ENCODE measurements at places on chromosomes 5 and 9.

- no peak for DNase-seq
These were observed 71.4 kb downstream of the RAPGEF6 start for GRCh38 chr5:131563434-131564228.

DNA sequence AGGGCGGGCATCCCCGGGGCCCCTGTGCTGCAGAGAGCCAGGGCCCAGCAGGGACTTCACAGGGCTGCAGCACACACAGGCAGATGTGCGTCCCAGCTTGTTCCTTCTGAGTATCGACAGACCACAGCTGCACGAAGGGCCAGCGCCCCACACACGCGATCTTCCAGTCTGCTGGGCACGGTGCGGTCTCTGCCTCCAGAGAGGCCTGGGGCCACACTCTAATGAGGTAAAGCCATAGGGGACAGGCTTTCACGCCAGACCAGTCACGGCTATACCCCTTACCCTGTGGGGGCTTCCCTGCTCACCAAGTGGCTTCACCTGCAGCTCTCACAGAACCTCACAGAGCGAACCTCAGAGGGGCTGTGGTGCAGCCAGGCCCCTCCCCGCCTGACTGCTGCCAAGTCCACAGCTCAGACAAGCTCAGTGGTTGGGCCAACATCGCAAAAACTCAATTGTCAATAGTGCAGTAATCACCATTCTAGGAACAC, 82.2 kb downstream of the SHB start:
- peak; percentile 27 for DNase-seq

- DNase-seq = no peak
These were observed 42.1 kb upstream of the DAB2 start for GRCh38 chr5:39466846-39467245.

DNA sequence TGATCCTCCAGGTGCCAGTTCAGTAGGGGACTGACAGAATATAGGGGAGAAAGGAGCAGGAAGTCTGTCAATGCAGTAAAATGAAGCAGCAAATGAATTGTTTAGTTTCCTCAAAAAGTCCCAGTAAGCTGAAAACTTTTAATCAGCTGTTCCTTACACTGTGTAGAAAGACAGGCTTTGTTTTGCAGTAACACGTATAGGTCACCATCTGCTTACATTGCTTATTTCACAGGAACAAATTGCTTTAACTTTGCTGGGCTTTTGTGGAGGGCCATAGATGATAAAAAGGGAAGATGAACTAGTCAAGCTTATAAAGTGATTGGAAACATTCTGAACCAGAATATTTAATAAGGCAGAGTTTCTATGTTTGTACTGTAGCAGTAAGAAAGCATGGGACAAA, 331.3 kb upstream of the RFX3 start:
- no peak for DNase-seq

GRCh38 chr9:2502760-2503159, 118.8 kb upstream of the VLDLR start:
- DNase-seq = no peak

- no peak for DNase-seq
These were observed 785.4 kb downstream of the NR2F1-AS1 start for GRCh38 chr5:92795633-92796032.

- no peak for DNase-seq
These were observed 5.9 kb upstream of the GADD45G start for GRCh38 chr9:89598926-89599325.

GRCh38 chr9:121949766-121950165, 143.3 kb downstream of the TTLL11 start:
- no peak for DNase-seq

DNA sequence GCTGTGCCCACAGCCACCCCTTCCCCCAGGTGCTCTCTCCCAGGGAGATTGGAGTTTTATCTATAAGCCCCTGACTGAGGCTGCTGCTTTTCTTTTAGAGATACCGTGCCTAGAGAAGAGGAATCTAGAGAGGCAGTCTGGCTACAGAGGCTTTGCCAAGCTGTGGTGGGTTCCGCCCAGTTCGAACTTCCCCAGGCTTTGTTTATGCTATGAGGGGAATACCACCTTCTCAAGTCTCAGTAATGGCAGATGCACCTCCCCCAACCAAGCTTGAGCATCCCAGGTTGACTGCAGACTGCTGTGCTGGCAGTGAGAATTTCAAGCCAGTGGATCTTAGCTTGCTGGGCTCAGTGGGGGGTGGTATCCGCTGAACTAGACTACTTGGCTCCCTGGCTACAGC, 157.4 kb downstream of the CAAP1 start:
- no peak for DNase-seq

GRCh38 chr9:123997665-123998277, 13.8 kb upstream of the LHX2 start:
- DNase-seq = no peak

GRCh38 chr5:71782393-71782770, 63.3 kb downstream of the CARTPT start:
- DNase-seq = no peak

DNA sequence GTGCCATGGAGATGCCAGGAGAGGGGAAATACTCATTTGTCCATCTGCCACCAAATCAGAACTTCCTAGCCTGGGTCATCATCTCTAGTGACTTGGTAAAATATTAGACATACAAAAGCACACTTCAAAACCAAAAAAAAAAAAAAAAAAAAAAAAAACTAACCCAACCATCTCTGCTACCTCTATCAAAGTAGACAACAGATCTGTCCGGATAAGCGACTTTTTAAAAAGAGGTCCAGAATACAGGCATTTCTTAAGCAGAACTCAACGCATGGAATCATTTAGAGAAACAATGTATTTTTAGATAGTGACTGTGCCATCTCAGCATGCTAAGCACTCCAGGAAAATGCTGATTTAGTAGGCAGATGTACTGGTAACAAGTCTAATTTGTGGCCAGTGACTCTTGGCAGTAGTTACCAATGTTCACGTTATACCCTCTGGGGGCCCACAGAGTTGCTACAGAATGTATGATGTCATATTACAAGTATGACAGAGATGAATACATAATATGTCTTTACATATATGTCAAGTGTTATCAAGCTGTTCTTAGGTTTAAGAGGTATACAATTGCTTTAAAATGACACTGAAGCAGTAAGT, 107.8 kb downstream of the SMIM23 start:
- no peak for DNase-seq

DNA sequence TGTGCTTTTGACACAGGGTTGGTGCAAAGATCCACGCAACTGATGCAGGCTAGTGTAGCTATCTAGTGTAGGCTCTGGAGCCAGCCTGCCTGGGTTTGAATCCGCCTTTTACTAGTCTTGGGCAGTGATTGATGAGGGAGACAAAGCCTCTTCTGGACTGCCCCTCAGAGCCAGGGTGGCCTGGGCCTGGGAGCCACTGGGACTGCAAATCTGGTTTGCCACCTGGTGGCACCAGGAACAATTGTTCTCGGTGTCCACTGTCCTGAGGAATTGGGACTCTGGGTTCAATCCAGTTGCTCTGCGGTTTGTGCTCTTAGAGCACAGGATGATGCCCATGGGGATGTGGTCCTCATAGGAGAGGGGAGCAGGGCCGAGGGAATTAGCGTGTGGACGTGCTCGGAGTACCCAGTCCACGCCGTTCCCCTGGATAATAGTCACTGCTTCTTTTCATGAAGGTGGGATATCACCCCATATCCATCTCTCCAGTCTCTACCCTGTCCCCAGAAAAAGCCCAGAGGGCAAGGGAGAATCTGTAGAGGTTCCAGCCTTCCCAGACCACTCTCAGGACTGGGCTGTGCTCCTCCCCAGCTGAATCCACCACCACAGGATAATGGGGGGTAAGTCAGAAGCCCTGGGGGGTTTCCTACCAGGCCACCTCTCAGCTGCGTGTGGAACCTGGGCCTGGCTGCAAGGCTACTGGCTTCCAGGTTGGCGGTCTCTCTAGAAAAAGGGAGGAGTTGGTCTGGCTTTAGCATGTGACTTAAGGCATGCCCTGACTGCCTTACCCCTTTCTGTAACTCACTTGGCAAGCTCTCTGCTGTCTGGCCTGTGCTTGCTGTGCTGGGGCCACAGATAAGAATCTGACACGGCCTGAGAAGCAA, 1.9 kb downstream of the B4GALT7 start:
- no peak for DNase-seq
